IPS-NIHi11 (cell line): ENCODE measurements at places on chromosomes 1 and 21.

DNA sequence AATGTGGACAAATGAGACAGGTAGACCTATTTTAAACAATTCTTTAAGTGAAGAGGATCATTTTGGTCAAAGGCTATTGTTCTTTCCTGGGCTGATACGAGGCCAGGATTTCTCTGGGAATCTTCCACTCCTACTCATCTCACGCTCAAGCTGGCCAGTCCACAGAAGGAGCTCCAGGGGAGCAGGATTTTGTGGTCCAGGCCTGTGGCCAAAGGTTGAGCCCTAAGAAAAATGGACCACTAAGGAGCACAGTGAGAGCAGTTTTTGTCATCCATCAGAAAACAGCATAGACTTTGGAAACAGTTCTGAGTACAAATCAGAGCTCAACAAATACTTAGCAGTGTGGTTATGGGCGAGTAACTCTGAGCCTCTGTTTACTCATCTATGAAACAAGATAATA, 260.2 kb upstream of the RUNX1 start:
- DNase-seq = no peak

DNA sequence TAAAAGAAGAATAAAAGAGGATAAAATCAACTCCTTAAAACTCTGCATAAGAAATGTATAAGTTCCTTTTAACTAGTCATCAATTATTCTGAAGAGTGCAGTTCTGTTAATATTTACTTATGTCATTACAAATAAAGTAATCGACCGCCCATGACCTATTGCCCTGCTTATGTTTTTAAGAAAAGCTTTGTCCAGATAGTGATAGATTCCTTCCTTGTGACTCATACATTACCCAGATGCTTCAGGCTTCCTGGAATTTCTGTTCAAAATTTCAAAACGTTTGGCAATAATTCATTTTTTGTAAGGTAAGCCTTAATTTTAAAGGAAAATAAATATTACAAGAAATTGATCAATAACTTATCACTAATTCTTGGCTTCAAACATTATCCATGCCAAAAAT, 918.2 kb upstream of the ADGRL2 start:
- no peak for DNase-seq

DNA sequence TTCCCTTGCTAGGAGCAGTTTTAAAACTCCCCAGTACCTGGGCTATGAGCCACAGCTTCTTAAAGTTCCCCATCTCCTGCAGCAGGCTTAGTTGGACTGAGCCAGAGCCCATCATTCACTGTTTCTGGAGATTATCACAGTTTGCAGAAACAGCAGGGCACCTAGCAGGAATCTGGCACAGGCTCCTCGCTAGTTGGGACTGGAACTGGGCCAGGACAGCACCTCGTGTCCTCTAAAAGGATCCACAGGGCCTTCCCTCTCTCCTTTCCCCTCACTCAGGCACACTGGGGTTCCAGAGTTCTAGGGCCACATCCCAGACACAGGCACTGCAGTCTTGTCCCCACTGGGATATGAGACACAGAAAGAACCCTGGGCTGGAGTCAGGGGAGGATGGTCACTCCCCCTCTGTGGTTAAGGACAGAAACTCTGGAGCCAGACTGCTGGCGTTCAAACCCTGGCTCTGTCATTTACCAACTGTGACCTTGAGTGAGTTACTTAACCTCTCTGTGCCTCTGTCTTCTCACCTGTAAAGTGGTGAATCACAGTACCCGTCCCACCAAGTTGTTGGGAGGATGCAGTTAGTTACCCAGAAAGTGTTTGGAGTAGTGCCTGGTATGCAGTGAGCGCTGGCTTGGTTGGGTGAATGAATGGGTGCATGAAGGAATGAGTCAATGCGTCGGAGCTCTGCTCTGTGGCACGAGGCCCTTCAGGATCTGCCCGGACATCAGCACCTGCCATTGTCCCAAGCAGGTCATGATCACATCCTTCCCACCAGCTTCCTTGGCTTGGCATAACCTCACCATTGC, 18.8 kb upstream of the ECE1 start:
- DNase-seq = no peak

GRCh38 chr1:152034654-152035538, 1.9 kb downstream of the S100A11 start:
- peak; percentile 78 for DNase-seq
